ENCODE measurements at places on chromosomes 1 and 21.

- no peak for DNase-seq
Measured at GRCh38 chr1:6103854-6104530, 58.3 kb downstream of the KCNAB2 start.

DNA sequence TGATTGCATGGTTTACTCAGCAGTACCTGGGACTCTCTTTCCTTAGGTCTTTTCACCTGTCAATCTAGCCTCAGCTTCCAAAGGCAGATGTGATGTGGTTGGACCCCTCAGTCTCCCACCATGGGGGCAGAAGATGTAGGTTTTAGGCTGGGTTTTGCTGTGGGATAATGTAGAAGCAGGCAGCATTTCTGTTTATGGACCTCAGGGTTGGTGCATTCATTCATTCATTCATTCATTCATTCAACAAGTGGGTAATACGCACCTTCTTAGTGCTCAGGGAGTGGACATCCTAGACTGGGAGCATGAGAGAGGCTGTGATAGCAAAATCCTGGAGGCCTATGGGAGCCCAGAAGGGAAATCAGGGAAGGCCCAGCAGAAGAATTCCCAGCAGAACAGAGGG is 209.6 kb downstream of the TRABD2B start:
- no peak for DNase-seq

DNA sequence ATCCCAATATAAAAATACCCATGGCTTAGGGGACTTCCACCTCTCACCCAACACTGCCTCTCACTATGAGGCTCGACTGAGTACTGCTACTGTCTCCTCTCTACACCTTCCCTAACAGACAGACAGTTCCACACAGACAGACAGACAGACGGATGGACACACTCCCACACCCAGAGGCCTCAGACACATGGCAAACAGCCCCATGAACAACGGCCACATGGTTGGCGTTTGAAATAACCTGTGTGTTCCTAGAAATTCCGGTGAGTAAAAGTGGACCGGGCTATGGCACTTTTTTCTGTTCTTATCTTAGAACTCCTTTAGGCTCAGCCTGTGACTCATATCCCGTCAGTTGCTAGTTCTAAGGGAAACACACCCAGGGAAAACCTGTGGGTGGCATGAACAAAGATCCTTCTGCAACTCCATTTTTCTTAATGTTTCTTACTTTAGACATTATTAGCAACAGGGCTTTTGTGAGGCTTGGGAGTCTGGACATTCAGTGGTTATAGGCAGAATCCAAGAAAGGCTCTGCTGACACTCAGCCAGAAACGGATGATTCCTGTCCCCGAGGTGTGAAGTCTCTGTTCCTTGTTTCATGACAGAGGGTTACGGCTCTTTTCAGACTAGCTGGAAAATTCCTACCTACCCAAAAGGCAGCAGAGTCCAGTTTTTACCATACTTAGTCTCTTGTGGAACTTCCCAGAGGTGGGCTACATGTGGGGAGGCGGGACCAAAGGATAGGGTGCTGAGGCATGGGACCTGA is 90.5 kb upstream of the TLR5 start:
- DNase-seq = peak; percentile 92

DNA sequence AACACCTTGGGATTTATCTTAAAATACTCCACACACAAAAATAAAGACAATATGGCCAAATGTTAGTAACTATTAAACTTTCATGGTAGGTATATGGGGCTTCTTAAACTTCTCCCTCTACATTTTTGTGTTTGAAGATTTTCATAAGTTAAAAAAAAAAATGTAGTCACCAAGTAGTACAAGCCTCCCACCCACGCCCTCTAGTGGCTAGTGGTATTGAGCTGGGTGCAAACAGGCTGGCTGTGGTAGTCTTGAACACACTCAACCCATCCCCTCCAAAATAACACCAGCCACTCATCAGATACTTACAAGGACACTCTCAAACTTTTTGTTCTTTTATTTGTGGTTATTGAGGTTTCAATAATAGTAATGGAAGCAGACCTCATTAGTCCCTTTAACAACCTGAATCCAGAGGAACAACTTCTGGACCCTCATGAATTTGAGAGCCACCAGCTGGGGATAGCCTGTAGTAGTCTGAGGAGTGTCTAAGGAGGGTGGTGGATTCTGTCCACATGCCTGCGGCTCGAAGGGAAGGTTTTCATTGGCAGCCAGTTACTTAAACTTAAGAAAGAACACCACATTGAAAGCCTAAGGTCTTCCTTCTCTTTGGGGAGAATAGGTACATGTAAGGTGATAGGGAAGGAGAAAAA is 15.6 kb downstream of the RD3 start:
- peak; percentile 36 for DNase-seq

- no peak for DNase-seq
Measured at GRCh38 chr1:222557148-222557547, 9.2 kb upstream of the HHIPL2 start.

DNA sequence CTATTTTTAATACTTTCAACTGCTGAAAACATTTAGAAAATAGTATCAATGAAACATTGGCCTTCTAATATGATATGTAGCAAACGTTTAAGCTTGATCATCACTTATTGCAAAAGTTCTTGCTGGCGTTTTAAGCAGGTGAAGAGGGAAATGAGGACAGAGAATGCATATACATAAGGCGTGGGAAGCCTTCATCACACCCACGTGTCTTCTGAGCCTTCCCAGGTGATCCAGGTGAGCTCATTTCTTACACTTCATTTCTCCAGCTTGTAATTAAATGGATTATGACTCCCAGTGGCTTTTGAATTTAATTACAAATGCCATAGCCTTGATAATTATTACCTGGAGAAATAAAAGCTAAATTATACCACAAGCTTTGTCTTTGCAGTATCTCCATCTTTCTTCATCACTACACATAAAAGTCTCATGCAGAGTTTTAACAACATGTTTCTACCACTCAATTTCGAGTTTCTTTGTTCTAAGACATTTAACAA is 1973.8 kb downstream of the MRPL39 start:
- no peak for DNase-seq

- DNase-seq = no peak
Measured at GRCh38 chr1:225608014-225608796, 44.7 kb downstream of the ENAH start.

- DNase-seq = no peak
Measured at GRCh38 chr21:40146216-40146837, 279.1 kb downstream of the PCP4 start.

GRCh38 chr1:47875036-47875435 is 122.1 kb downstream of the TRABD2B start:
- no peak for DNase-seq

- DNase-seq = no peak
Measured at GRCh38 chr1:30130099-30130498, 593.3 kb downstream of the MATN1 start.

DNA sequence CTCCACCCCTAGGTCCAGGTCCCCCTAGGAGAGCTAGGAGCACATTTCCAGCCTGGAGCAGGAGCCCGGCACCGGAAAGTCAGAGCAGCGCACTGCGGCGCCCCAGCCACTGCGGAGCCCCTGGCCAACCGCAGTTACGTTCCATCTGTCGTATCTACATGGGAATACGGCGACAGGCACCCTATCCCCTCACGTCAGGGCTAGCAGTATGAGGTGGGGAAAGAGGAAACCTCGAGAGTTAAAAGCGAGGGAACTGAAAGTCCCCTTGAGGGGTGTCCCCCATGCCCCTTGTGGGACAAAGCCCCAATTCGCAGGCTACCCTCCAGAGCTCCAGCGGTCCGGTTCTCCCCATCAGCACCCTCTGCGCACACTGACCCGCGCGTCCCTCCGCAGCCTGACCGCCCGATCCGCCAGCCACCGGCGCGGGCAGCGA is 995 bp downstream of the COLGALT2 start:
- DNase-seq = no peak

DNA sequence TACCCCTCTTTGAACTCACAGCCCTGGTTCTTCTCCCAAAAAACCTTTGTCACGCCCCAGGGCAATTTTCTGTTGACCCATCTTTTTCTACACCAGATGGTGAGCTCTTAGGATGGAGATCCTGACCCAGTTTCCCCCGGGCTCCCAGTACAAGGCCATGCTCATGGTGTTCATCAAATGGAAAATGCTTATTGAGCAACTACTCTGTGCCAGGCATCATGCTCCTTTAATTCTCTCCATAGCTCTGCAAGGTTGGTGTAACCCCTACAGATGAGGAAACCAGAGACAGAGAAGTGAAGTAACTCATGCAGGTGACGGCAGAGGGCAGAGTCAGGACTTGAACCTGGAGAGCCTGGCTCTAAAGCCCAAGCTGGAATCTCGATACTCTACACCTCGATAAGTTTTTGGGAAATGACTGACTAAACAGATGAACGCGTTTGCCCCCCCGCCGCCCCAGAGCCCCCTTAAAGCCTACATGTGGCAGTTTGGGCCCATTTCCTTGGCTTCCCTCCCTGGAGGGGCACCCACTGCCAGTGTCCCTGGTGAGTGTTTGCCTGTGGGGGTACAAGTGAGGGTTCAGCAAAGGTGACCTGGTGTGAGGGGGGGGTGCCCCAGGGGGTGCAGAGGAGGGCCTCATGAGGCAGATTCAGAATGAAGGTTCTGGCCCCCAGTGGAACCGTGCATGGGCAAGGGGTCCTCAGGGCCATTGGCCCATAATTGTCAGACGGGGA is 30.2 kb upstream of the RUNX3 start:
- no peak for DNase-seq

DNA sequence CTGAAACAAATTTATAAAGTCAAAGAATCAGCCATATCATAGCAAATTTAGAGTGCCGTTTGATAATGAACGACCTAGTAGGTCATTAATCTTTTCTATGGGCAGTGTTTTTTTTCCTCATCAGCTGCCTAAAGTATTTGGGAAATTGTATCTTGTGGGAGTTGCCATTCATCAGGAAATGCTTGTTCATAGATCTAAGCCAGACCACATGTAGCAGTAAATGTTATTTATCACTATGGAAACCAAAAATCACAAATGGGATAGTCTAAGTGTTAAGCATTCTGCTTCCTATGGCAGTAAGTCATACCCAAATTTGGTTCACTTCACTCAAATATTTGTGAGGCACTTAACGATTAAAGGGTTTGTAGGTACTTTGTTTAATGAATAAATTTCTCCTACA is 52.9 kb downstream of the LRRC8D start:
- DNase-seq = peak; percentile 12

DNA sequence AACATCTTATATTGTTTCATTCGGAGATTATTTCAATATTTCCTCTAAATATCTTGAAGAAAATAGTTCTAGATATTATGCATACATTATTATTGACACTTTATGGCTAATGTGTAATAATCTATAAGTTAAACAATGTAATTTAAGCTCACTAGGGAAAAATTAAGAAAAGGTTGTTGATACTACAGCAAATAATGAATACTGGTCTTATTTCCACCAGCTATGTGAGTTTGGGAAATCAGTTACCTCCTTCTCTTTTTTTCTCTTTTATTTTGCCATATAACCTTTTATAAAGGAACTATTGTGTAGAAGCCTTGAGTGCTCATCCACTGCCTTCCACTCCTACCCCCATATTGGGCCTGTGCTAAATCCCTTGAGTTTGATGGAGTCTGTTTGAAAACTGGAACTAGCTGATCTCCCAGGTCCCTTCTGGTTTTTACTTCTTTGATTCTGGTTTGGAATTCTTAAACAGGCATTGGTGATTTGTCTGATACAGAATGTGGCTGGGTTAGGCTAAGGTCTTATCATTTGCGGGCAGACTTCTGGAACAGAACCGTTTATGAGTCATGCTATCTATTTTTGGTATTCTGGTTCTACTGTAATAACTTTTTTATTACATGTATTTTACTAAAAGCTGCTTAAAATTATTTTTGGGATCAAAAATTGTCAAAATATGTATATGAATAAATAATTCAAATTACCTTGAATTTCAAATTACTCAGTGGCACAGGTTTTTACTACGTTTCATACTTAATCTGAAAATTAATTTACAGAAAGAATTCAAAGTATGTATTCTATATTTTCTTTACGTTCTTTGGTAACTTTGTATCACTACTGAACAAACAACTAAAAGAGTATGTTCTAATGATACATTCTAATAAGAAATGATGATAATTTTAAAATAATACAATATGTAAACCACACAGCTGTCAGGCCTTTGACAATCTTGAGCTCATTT is 5.0 kb upstream of the CDC14A start:
- peak; percentile 32 for DNase-seq
